ENCODE measurements at places on chromosomes 2 and 18.

GRCh38 chr18:22800551-22800951, 132.6 kb upstream of the RBBP8 start:
- no peaks in the 10 kb centered on the region for H3K27me3 ChIP-seq
- peak; percentile 16 for DNase-seq
- no peaks in the 10 kb centered on the region for H3K4me1 ChIP-seq
- peak overlapping the region; percentile 18 for H3K27ac ChIP-seq

DNA sequence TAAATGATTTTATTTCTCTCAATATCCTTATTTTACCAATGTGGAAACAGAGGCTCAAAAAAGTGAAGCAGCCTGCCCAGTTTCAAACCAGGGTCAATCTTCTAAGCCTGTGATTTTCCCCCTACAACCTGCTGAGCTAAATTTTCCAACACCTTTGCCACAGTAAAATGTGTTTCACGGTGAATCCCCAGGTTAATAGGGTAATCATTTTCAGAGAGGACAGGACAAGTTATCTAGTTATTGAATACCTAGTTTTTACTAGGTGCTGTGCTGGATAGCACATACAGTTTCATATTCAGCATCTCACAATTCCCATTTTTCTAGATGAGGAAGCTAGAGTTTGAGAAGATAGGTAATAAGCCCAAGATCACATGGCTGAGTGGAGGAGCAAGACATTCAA, 236.6 kb downstream of the PTH2R start:
- H3K4me3 ChIP-seq: no peak overlapping the region
- no peak overlapping the region for H3K27ac ChIP-seq
- DNase-seq: no peak
- H3K36me3 ChIP-seq: no peaks in the 10 kb centered on the region
- no peaks in the 10 kb centered on the region for H3K27me3 ChIP-seq
- no peaks in the 10 kb centered on the region for H3K4me1 ChIP-seq

- H3K27me3 ChIP-seq: no peaks in the 10 kb centered on the region
- DNase-seq: no peak
- no peaks in the 10 kb centered on the region for H3K36me3 ChIP-seq
- peaks cover 24% of the 10 kb centered on the region for H3K4me1 ChIP-seq
- H3K27ac ChIP-seq: no peak overlapping the region
Measured at GRCh38 chr2:52501715-52502475, 1265.7 kb upstream of the CHAC2 start.

GRCh38 chr18:79540904-79541282, 138.7 kb upstream of the CTDP1 start:
- no peak for DNase-seq
- no peak overlapping the region for H3K4me3 ChIP-seq
- H3K27me3 ChIP-seq: no peaks in the 10 kb centered on the region

DNA sequence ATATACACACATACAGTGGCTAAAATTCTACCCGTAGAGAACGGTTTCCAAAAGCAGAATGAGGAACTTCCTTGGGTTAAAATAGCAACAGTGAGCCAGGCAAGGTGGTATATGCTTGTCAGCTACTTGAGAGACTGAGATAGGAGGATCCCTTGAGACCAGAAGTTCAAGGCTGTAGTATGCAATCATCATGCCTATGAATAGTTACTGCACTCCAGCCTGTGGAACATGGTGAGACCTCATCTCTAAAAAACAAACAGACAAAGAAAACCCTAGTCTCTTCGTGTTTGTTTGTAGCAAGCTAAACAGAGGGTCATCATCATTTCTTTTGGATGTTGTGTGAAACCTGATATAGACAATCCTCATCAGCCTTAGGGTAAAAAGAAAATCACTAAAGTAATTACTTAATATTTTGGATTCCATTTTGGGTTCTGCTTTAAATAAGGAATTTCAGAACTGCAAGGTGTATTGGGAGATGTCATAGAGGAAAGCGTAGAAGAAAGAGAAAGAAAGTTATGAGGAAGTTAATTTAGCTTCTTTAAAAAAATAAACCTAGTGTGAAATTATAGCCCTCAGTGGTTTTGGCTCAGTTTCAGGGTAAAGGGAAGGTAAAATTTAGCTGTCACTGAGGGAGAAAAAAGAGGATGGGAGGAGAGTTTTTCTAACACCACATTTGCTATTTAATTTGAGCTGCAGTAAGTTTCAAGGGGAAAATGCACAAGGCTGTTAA, 46.5 kb downstream of the PLEK start:
- H3K27ac ChIP-seq: no peak overlapping the region
- no peaks in the 10 kb centered on the region for H3K27me3 ChIP-seq
- no peaks in the 10 kb centered on the region for H3K4me1 ChIP-seq
- H3K36me3 ChIP-seq: no peaks in the 10 kb centered on the region
- no peak overlapping the region for H3K4me3 ChIP-seq

GRCh38 chr2:61177727-61178549, 15.9 kb downstream of the C2orf74 start:
- H3K36me3 ChIP-seq: no peaks in the 10 kb centered on the region
- DNase-seq: no peak
- H3K4me1 ChIP-seq: peaks cover 45% of the 10 kb centered on the region
- peak overlapping the region; percentile 80 for H3K4me3 ChIP-seq
- H3K27me3 ChIP-seq: no peaks in the 10 kb centered on the region
- peak overlapping the region; percentile 99 for H3K27ac ChIP-seq

GRCh38 chr2:208501206-208501605, 94.6 kb downstream of the PTH2R start:
- H3K27ac ChIP-seq: no peak overlapping the region
- H3K4me1 ChIP-seq: no peaks in the 10 kb centered on the region
- H3K27me3 ChIP-seq: no peaks in the 10 kb centered on the region
- H3K36me3 ChIP-seq: no peaks in the 10 kb centered on the region
- DNase-seq: peak; percentile 50

DNA sequence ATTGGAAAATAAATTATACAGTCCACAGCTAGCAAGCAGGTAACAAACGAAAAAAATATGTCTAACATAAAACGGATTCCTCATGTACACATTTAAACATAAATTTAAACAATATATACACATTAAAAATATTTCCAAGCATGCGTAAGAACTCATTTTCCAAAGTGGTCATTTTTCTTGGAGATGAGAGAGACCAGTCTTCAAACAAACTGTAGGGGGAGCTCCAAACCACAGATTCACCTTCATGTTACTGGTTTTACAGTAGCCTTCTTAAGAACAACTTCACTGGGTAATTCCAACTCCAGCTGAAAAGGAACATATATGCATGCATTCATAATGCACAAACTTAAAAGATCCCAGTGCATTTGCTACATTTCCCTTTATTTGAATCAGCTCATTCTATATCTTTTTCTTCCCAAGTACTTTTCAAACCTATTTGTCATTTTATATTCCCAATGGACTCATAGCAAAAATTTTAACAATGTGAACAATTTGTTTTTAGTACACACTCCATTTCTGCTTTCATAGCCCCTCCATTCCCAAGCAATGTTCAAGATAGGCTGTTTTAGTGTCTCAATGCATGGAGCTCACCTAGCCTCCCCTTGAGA, 4.7 kb upstream of the STAMBP start:
- no peak overlapping the region for H3K4me3 ChIP-seq
- peaks cover 9% of the 10 kb centered on the region for H3K27me3 ChIP-seq
- no peaks in the 10 kb centered on the region for H3K36me3 ChIP-seq
- no peak overlapping the region for H3K27ac ChIP-seq
- no peaks in the 10 kb centered on the region for H3K4me1 ChIP-seq

GRCh38 chr2:62686012-62686685, 19.4 kb upstream of the EHBP1 start:
- no peak overlapping the region for H3K27ac ChIP-seq
- H3K36me3 ChIP-seq: no peaks in the 10 kb centered on the region
- H3K4me1 ChIP-seq: no peaks in the 10 kb centered on the region

DNA sequence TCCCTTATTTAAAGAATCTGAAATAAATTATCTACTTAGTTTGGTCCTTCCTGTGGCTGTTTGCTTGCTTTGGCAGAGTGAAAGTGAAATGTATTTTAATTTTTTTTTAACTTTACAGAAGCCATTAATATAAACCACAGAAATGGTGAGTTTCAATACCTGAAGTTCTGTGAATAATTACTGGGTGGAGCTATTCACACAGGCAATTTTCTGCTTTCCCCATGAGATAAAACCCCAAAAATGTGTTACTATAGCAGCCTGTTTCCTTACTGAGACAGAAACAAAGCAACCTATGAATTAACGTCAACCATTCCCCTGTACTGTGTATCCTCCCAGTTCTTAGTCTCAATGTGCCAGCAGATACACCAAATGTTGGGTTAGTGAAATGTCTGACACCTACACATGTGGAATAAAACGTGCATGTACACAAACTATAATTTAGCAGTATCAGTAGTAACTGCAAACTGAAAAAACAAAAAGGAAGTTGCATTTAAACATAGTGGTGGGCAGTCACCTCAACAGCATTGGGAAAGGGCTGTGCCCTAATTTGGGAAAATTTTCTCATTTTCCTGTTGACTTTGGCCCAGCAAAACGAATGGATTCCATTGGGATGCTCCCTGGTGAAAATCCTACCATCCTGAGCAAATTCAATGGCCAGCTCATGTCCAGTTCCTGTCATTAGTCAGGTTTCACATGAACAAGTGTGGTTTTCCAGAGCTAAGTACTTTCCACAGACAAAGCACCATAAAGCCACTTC, 73.1 kb upstream of the RMDN2 start:
- no peak overlapping the region for H3K27ac ChIP-seq
- H3K4me3 ChIP-seq: no peak overlapping the region
- no peaks in the 10 kb centered on the region for H3K36me3 ChIP-seq
